Choroid plexus epithelial cell (primary cell): ENCODE measurements at places on chromosomes 11 and 22.

DNA sequence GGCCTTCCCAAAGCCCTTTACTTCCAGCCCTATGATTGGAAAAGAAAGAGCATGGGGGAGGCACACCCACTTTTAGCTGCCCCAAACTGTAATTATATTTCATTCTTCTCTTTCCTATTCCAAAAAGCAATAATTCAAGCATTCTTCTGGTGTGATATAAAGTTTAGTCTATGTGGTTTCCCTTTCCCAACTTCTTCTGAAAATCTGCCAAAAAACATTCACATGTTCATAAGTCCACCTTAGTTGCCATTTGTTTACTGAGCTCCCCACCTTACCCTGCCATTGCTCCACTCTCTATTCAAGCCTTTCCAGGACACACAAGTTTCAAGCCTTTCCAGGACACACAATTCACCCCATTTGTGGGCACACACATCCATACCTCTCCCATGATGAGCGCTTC lies 111.6 kb upstream of the BMAL1 start:
- peak; percentile 36 for DNase-seq

- no peak for DNase-seq
These were observed 21.4 kb downstream of the CD44 start for GRCh38 chr11:35160246-35160824.

- no peak for DNase-seq
These were observed 17.2 kb upstream of the CRYBB3 start for GRCh38 chr22:25182131-25183110.

GRCh38 chr11:29629286-29629685 lies 387.5 kb downstream of the KCNA4 start:
- peak; percentile 1 for DNase-seq

DNA sequence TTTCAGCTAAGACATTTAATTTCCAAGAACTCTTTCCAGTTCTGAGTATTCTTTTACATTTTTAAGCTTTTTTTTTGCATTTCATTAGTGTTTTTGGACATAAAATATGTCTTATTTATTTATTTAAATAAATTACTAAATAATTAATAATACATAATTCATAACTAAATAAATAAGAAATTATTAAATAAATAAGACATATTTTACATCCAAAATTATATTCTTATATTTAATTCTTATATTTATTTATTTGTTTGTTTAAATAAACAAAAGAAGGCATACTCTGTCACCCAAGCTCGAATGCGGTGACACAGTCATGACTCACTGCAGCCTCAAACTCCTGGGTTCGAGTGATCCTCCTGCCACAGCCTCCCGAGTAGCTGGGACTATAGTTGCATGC lies 3.1 kb upstream of the MMP27 start:
- no peak for DNase-seq

DNA sequence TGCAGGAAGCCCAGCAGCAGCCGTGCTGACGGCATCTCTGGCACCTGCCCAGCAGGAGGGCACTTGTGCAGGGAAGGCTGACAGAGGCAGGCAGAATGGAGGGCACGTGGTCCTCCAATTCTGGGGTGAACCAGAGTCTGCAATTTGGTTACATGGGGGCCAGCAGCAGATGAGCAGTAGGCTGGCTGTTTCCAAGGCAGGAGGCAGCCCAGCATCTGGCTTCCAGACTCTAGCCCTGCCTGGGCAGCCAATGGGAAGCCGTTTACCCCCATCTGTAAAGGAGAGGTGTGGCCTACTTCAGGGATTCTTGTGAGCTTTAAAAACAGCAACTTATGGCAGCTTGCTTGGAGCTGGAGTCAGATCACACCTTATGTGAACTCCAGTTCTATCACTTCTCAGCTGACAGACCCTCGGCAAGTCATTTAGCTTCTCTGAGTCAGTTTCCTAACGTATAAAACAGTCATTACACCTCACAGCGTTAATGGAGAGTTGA lies 27.9 kb upstream of the RASL10A start:
- DNase-seq = peak; percentile 88

DNA sequence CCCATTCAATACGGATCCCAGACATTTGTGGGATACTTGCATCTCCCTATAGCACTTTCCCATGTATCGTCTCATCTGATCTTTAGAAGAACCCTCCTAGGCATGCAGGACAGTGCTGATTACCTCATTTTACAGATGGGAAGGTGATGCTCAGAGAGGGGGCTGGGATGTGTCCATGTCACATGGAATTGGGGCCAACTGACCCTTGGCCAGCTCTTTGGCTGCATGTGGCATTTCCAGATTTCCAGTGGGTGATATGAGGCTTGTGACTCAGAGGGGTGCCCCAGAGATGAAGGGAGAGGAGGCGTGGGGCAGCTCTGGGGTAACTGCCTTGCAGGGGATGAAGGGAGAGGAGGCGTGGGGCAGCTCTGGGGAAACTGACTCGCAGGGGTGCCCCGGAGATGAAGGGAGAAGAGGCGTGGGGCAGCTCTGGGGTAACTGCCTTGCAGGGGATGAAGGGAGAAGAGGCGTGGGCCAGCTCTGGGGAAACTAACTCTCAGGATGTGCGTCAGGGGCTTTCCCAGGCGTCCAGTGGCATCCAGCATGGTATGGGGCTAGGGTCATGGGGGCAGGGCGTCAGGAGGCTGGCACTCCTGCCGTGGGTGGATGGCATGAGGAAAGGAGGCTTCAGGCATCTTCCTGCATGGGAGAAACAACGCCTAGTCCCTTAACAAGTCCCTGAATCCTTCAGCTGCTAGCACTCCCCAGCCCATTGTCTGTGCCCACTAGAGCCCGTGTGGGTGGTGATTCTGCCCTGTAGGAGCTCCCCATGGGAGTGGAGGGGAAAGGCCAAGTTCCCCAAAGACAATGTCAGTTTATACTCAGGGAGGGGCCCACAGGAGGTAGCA lies 11.9 kb upstream of the CERK start:
- DNase-seq = no peak

GRCh38 chr11:46322759-46323158 lies 24.5 kb upstream of the DGKZ start:
- DNase-seq = peak; percentile 41

GRCh38 chr22:19750507-19751490 lies 9.8 kb upstream of the TBX1 start:
- peak; percentile 71 for DNase-seq

DNA sequence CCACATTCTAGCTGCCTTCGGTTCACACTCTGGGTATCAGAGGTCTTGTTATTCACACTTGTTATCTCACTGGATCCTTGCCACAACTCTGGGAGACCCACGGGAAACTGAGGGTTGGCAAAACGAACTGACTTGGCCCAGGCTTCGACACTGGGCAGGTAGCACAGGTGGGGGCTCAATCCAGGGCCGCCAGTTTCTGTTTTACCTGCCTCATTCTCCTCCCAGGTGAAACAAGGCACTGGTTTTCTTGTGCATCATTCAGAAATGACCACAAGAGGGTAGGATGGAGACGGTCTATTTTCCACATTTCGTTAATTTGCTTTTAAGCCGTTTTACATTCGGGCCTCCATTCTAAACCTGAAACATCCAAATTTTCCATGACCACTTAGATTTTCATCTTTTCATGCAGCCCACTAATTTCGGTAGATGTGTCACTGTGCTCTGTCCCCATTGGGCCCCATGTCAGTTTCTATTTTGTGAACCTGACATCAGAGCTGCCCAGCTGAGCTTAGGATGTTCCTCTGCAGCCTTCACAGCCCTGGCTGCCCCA lies 108.1 kb downstream of the KIAA1671 start:
- DNase-seq = peak; percentile 27

DNA sequence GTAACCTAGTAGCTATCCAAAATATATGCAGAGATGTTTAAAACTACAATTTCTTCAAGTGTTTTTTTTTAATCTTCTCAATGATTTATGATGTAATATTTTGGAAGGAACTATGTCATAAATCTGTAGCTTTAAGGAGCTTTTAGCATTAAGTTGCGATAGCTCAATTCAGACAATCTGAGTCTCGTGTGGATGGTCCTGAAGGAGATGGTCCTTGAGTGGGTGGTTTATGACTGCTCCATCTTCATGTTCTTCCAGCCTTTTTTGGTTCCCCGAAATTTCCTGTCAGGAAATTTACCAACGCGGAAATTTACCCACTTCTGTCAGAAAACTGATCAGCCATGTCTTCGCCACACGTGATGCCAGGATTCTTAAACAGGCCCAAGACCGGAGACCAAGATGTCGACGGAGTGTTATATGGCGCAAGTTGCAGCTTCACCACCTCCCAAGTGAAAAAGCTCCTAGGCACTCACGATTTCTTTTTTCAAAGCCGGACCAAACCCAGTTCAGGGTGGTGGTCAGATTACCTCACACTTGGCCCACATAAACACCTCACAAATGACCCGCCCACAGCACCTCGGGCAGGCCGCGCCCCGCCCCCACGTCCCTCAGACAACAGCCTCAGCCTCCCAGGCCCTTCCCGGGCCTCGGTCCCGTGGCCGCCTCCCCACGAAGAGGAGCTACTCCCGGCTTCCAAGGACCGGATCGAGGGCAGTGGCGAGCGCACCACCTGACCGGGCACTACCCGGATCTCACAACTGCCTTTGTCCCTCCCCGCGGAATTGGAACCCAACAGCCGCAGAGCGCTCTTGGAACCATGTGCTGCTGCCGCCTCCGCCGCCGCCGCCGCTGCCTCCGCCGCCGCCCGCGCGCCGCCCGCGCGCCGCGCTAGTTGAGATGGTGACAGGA lies at the start of gene MORC2:
Gene MORC2 (minus strand): TSS at position 760 of the 909 bp plus-strand sequence. CDS start 885 bp downstream, outside the sequence.
- DNase-seq = peak; percentile 61

DNA sequence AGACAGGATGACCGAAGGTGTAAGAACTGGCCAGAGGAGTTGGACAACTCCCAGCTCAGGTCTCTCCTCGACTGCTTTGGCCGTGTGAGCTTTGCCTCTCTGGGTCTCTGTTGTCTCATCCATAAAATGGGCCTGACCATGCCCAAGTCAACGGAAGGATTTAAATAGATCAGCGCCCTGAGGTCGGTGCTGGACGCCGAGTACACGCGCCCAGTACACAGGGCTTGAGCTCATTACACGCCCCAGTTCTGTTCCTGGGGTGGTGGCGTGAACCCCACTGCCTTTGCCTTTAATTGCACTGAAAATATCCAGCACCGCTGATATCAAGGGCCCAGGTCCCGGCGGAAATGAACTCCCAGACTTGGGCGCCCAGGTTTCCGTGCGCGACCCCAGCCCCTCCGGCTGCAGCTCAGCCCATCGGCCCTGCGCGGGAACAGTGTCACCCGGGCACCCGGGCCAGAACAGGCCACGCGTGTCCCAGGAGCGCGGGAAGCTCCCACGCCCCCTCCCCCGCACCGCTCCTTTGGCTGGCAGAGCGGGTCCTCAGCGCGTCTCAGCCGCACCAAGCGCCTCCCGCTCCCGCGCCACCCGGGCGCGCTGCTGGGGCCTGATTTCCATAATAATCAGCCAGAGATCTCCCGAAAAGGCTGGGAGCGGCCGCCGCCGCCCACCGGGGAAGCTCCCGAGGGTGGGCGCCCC lies 42.2 kb downstream of the CYTH4 start:
- no peak for DNase-seq

DNA sequence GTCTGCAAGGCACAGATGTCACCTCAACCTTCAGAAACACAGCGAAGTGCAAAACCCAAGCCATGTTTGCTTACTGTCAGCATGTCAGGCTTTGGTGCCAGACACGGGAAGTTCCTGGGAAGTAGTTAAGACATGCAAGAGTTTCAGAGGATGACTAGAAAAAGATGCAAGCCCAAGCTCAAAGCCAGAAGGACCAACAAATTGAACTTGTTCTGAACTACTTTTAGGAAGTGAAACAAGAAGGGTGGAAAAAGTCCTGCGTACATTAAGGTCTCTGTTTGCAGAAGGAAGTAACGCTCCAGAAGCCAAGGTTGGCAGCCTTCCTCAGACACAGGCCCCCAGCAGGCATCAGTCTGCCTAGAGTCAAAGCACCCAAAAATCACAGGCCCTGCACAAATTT lies 2.6 kb downstream of the AP1B1 start:
- no peak for DNase-seq

GRCh38 chr22:46012182-46012880 lies 35.4 kb upstream of the WNT7B start:
- DNase-seq = no peak

GRCh38 chr11:113514856-113515255 lies 39.7 kb upstream of the DRD2 start:
- DNase-seq = no peak

- peak; percentile 25 for DNase-seq
These were observed 121.2 kb downstream of the SIK3 start for GRCh38 chr11:116976941-116977570.

DNA sequence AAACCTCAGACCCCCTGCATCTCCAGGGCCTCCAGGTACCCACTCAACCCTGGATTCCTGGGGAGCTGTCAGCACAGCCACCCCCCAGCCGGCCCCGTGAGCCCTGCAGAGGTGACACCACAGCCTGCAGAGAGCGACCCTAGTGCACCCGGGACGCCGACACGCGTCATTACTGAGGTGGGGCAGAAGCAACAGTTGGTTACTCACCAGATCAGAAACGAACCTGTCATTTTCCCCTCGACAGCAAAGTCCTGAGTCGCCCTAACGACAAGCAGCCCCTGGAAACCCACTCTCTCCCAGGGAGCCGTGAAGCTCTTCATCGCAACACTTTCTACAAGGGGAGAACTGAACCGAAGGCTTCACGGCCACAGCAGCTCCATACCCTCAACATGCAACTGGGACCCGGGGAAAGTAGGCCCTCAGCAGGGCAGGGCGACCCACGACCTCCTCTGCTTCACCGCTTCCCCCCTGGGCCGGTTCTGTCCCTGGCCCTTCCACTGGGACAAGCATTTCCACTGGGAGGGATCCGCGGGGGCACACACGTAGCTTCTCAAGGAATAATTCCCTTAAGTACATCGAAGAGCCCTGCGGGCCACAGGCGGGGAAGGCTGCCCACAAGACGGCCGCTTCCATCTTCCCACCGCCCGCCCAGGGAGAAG lies 1.6 kb downstream of the BRD1 start:
- peak; percentile 34 for DNase-seq

- DNase-seq = no peak
These were observed 49.1 kb upstream of the MTNR1B start for GRCh38 chr11:92920331-92920730.

GRCh38 chr22:38335077-38335476 lies 17.8 kb upstream of the CSNK1E start:
- no peak for DNase-seq

DNA sequence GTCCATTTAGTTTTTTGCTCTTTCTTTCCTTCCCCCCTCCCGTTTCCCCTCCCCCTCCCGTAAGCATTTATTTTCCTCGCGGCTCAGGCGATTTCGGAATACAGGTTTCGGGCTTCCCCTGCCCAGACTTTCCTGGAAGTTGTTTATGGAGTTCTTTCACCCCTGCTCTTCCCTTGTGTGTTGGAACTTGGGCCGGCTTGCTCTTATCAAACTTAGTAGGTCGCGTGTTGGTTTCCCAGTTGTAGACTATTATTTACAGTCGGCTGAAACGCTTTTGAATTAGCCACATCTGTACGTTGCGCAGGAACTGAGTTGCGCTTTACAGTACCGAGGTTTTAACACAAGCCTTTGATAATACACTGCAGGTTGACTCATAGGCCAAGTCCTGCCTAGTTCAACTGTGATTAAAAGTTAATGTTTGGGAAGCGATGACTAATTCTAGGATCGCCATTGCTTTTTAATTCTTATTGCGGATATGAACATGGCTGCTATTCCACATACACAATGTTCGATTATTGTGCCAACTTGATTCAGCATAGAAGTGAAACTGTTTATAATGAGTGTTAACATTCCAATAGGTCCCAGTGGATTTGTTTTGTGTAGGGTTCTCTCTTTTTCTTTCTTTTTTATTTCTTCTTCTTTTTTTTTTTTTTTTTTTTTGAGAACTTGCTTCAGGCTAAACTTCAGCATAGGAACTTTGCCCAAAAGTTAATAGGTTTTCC lies 1.7 kb downstream of the YAP1 start:
- DNase-seq = peak; percentile 79

- DNase-seq = no peak
These were observed 4.7 kb downstream of the ZDHHC13 start for GRCh38 chr11:19121646-19122045.
